ENCODE measurements at places on chromosomes 12 and 14. TPM values are rescaled to one million over a fixed set of nuclear protein-coding genes. Genes with fewer than 3 reads are reported as not detected.

Gene NGB
- not detected for total RNA-seq

DNA sequence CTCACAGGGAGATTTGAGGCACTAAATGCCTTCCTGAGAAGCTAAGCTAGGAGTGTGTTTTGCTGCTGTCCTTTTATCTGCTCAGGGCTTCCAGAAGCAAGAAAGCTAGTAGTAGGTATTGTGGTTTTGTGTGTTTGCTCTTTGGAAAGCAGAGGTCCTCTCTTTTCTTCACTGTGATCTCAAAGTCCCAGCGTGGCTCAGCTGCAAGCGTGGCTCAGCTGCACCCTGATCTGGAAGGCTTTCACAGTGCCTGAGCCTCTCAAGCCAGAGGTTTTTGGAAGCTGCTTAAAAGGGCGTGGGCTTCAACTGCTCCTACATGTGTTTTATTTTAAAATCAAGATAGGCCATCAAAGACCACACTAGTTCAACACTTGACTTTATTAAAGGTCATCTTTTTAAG lies 337.4 kb upstream of the RGS6 start:
- peak; percentile 44 for DNase-seq

DNA sequence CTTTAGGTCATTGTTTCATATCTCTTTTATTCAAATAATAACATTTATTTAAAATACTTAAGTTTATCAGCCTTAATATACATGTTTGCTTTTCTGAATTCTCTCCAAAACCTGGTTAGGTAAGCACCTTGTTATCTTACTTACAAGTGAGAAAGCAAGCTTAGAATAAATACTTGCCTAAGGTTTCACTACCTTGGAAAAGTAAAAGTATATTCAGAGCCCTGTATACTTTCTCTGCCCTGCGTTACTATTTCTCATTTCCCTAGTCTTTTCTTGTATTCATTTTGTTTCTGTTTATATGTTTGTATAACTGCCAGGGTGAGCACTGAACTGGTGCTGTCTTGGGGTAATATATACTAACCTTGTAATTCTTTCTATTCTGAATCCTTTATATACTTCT lies 21.5 kb downstream of the METAP2 start:
- DNase-seq = no peak

DNA sequence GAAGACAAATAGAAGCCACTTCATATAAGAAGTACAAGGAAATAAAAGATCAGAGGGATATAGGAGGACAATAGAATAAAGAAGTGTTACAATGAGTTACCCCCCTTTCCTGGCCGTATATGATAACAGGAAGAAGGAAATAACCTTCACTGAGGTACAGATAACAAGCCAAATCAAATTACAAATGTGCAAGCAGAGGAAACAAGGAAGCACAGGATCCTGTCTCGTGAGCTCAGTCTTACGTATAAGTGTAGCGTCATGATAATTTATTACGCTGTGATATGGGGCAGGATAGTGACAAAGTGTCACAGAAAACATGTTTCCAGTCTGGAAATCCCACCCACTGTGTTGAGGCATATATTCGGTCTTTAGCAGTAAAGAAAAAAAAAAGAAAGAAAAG lies 26.5 kb downstream of the CRACR2A start:
- DNase-seq = no peak

DNA sequence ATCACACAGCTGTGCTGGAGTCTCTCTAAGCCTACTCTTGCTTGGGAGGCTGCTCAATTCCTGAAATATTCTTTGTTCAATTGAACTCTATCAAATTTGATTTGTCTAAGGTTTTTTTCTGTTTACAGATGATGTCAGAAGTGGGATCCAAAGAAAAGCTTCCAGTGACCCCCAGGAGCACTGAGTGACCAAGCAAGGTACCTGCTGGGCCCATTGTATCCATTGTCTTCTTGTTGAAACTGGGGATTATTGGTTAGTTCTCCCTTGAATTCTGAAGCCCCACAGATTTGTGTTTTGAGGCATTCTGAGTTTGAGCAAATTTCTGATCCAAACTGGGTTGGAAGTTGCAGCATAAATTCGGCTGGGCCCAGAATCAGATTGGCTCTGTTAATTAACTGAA lies 64.6 kb downstream of the MYF5 start:
- no peak for DNase-seq
